ENCODE measurements at places on chromosomes 1 and 21.

GRCh38 chr1:88276163-88276562, 407.9 kb upstream of the PKN2 start:
- DNase-seq: no peak

- DNase-seq: no peak
Measured at GRCh38 chr1:182235952-182236650, 155.5 kb downstream of the GLUL start.

DNA sequence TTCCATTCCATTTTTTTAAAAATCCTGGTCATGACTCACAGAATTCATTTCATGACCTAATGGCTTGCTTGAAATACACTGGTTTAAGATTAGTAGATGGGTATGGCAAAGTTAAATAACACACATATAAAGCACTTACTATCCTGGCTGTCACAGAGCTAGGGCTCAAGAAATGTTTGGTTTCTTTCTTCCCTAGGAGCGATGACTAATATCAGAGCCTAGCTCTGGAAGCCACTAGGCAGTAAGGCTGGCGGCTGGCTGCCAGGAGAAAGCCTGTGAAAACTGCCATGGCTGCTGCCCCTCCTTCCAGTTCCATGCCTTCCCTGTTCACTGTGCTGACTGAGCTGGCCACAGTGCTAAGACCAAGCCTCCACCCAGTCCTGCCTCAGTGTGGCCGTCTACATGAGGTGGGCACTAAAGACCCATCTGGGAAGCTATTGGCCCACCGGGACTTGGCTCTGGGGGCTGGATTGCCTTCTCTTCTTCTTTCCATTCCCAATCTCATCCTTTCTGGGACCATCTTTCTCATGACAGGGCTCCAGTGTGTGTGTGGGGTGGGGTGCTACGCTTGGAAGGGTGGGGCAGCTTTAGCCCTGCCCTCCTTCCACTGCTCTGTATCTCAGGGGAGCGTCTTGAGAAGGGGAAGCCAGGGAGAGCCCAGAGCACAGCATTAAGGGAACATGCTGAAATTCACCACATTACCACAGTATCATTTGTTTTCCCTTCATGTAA, 10.8 kb upstream of the ASCL5 start:
- DNase-seq: no peak

DNA sequence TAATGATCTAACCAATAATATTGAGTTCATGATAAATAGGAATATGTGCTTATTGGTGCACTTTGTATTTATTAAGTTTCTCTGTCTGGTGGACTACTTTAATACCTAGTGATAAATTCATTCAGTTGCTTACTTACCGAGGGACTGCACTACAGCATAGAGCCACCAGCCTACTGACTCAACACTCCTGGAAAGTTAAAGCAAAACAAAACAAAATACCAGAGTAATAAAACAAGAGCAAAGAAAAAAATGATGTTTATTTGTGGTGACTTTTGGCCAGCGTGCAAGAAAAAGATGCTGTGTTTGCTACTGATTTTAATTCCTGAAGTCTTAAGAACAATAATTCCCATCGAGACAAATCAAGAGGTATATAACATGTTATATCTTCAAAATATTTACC, 586.3 kb downstream of the PLA2G4A start:
- DNase-seq: no peak

DNA sequence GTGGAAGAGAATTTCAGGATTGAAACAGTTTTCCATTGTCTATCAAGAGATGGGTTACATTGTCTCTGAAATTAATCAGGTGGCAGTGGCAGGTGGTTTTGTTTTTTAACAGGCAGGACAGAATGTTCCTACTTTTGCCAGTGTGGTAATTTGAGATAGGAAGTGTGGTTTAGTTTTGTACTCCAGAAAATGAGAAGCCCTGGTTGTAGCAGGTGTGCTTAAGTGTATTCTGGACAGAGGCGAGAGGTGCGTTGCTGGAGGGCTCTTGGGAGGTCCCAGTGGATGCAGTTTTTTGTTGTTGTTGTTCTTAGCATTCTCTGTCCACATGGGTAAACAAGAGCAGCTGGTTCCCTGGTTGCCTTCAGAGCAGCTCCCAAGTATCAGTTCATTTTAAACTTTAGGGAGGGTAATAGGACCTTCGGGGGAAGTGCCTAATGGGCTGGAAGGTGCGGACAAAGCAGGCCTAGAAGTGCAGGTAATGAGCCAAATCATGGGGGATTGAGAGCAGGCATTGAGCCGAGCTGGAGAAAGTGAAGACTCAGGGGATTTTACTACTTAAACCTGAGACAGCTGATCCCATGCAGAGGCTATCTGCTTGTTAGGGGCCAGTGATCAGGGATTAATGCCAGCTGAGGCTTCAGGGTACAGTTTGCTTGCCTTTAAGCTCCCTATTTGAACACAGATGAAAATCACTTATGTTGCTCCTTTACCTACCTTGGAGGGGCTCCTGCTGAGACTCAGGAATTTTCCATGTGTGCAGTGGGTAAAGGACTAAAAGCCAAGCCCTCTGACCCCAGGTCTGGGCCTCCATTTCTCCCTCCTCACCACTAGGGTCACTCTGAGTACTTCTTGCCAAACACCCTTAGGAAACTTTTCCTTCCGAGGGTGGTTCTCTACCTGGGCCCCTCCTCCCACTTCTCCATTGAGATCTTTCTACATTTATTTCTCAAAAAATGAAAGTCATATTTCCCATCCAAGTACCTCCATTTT, 6.1 kb downstream of the PFKFB2 start:
- peak; percentile 4 for DNase-seq

GRCh38 chr1:89259283-89259971, 13.2 kb downstream of the GBP5 start:
- DNase-seq: no peak

DNA sequence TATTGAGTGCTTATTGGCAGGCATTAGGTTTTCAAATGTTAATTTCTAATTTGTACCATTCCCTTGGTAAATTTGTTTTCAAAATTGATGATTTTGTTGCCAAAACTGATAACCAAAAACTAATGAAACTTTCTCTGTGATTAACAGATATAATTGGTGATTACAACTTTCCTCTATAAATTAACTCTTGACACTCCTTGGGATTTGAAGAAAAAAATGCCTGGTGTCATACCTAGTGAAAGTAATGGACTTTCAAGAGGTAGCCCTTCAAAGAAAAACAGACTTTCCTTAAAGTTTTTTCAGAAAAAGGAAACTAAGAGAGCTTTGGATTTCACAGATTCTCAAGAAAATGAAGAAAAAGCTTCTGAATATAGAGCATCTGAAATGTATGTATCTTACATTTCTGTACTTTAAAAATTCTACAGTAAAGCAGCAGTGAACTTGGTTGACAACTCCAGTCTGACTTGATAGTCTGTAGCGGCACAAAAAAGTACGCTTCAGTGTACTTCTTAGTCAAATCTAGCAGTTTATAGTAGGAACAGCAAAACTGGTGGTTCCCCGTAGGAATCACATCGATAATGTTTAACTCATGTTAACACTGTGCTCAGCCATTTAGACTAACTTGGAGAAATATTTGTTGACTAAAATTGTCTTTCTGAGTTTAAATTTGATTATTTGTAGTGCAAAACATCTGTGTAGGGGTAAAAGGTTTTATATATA, 3.0 kb downstream of the USP1 start:
- DNase-seq: no peak

DNA sequence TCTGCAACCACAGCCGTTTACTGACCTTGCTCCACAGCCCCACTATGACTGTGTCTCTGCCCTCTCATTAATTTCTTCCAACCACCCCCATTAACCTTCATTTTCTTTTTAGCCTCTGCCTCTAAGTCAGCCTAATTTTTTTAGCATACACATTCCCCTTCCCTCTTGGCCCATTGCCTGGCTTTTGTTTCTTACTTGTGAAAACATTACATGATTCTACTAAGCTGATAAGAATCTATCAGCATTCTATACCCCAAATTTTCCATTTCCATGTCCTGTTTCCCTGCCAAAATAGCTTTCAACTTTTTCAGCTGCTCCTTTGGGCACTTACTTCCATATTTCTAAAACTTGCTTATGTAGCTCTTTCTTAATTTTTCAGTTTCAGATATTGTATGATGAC, 79.8 kb downstream of the PCP4 start:
- no peak for DNase-seq

DNA sequence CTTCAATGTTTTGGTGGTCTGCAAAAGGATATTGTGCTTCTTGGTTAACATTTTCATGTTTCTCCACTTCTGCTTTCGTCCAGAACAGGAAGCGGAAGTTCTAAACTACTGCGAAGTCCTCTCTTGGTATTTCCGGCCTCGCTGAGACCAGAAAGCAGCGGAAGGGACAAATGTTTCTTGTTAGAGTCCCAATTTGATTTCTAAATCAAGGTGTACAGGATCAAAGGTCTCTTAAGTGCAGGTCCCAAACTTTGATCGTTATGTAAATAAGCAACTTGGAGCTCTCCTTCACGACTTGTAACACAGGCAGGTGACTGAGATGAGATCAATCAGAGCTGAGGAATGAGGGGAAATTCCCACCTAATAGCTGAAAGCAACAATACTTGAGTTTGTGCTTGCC, 40.1 kb upstream of the HMCN1 start:
- DNase-seq: no peak

- peak; percentile 49 for DNase-seq
Measured at GRCh38 chr21:35508139-35508888, 459.2 kb upstream of the RUNX1 start.

GRCh38 chr1:231799363-231799986, 172.9 kb downstream of the DISC1 start:
- no peak for DNase-seq

- DNase-seq: no peak
Measured at GRCh38 chr1:46174448-46175231, at the start of gene TSPAN1. Gene TSPAN1, plus strand, starts transcription at chr1:46175087. Its CDS starts 6,021 bp downstream, at chr1:46181108.

DNA sequence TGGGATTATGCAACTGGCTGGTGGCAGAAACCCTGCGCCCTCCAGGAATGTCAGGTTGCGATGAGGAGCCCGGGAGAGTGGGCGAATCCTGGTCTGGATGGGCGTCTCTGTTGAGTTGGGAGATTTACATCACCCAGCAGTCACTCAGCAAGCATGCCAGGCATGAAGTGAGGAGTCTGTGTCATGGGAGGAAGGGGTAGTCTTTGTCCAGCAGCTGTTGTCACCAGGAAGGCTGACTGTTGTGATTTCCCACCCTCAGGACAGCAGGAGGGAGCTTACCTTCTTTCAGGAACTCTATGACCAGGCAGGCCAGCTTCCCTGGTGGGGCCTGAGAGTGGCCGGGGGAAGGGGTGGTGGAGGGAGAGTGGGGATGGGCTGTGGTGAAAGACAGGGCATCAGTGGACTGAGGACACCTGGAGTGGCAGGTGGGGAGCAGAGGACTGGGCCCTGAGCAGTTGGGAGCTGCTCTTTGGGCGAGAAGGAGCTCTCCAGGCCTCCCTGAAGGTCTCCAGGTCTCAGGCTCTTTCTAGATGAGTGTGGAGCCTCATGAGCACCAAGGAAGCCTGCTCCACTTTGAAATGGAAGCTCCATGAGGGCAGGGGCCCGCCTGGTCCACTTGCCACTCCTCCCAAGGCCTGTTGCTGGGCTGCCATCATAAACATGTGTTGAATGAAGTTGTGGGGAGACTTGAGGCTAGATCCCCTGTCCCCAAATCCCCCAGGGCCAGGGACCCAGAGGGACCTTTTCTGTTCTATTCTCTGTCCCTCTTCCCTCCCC, 21.3 kb upstream of the PKP1 start:
- no peak for DNase-seq

- DNase-seq: no peak
Measured at GRCh38 chr1:111270771-111271463, 19.7 kb upstream of the CHIA start.

GRCh38 chr1:224065455-224065854, 48.5 kb upstream of the FBXO28 start:
- DNase-seq: no peak

DNA sequence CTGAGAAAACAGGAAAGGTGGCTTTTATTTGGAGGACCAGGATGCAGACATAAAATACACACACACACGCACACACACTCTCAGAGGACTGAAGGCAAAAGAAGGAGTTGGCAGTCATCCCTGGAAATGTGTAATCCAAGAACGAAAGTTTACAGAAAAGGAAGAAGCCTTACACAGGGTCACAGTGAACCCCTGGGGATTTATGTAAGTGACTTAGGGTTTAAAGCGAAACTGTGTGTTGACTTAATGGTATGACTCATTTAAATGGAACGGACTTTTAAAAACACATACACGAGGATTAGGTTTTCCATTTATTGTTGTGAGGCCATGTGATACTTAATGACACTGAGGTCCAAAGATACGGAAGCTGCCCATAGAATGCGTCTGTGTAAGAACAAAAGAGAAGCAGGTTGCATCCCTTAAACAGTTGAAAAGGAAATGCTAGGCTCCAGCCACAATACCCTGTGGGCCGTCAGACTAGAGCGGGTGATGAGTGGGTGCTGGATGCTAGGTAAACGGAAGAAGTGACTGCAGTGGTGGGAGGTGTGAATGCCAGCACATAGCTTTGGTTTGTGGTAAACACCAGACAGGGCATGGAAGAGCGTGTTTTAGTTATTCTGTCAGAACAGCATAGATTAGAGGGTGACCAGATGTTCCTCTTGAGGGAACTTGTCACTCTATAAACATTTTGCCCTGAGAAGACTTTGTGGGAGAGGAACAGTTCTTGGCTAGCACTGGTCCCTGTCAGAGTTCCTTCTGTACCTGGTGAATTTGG, 21.6 kb upstream of the BCL10 start:
- no peak for DNase-seq

DNA sequence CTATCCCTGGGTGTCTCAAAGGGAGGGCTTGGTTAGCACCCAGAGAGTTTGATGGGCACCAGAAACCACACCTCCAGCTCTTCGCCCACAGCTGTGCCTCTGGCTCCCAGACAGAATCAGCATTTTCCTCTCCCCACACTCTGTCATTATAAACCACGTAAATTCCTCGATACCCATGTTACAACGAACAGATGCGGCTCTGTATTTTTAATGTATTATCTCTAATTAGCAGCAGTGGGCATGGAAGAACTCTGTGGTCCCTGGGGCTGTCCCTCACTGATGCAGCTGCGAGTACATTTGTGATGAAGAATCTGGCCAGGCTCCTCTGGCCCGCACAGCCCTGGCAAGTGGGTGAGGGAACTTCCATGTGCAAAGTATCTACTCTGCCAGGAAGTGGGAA, 10.8 kb downstream of the HMGB4 start:
- no peak for DNase-seq

GRCh38 chr1:165647517-165647916, 16.5 kb downstream of the MGST3 start:
- no peak for DNase-seq

GRCh38 chr1:234536741-234537140, 57.8 kb upstream of the TARBP1 start:
- no peak for DNase-seq

- DNase-seq: no peak
Measured at GRCh38 chr1:84598846-84599741, 24.9 kb upstream of the CTBS start.

DNA sequence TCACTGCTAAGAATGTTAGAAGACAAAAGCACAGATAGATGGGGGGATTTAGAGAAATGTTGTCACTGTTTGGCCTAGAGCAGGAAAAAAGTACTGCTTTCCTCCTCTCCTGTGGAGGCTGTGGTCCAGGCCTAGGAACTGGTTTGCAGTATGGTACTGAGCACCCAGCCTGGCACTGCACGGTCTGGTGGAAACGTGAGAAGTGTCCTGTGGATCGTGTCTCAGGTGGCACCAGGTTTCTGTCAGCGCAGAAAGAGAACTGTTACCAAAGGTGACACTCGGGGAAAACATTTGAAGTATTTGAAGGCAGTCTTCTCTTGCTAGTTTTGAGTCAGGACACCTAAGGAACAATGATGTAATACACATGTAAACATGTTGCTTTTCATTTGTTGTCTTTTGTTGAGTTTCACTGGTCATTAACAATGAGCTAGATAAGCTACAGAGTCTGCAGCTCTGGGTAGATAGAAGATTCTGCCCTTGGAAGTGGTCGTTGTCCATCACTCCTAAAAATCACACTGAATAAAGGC, 63.0 kb downstream of the B3GALNT2 start:
- DNase-seq: no peak
